ENCODE measurements at places on chromosomes 6 and 20.

- DNase-seq, result no peak
These were observed 127.0 kb downstream of the MAFB start for GRCh38 chr20:40562031-40562430.

DNA sequence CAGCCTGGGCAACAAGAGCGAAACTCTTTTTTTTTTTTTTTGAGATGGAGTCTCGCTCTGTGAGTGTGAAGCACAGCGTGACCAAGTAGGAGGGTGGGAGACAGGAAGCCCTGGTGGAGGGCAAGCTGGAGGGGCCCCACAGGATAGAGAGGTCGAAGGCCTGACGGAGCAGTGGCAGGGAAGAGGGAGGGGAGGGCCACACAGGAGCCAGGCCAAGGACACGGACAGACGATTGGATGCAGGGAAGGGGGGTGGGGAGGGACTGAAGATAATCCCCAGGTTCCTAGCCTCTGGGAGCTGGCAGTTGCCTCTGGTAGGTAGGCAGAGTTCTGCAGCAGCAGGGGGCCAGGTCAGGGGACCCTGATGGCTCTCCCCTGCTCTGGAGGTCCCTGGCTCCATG lies 10.8 kb upstream of the GUCA1A start:
- DNase-seq, result no peak

GRCh38 chr6:169700296-169700695 lies 1.5 kb downstream of the WDR27 start:
- no peak for DNase-seq

- no peak for DNase-seq
These were observed 34.6 kb downstream of the GCNT2 start for GRCh38 chr6:10555625-10556309.

GRCh38 chr6:64224819-64225218 lies 589.2 kb downstream of the PHF3 start:
- no peak for DNase-seq

- no peak for DNase-seq
These were observed 55.8 kb downstream of the SOBP start for GRCh38 chr6:107545763-107546162.

DNA sequence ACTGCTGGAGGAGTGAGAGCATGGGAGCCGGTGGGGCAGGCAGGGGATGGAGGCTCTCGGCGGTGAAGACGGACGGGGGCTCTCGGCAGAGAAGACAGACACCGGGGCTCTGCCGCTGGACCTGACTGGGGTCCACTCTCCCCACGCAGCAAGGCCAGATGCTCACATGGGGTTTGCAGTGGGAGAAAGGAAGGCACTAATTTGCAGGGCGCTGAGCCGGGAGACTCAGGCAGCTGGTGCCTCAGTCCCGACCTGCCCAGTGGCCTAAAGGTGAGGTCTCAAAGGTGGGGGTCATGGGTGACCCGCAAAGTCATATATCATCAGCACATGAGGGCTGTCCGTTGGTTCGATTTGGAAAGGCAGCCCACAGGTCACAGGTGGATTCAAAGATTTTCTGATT lies 187.3 kb downstream of the ERMARD start:
- no peak for DNase-seq

DNA sequence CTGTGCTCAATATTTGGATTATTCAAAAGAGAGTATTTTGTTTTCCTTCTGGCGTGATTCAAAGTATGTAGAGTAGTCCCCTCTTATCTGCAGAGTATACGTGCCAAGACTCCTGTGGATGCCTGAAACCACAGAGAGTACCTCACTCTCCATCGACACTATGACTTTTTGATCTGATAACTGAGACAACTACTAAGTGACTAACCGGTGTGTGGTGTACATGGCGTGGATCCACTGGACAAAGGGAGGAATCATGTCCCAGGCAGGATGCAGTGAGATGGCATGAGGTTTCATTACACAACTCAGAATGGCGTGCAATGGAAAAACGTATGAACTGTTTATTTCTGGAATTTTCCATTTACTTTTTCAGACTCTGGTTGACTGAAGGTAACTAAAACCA lies 112.2 kb upstream of the PDE7B start:
- DNase-seq, result no peak

GRCh38 chr6:101226677-101227135 lies 166.8 kb upstream of the GRIK2 start:
- DNase-seq, result no peak

DNA sequence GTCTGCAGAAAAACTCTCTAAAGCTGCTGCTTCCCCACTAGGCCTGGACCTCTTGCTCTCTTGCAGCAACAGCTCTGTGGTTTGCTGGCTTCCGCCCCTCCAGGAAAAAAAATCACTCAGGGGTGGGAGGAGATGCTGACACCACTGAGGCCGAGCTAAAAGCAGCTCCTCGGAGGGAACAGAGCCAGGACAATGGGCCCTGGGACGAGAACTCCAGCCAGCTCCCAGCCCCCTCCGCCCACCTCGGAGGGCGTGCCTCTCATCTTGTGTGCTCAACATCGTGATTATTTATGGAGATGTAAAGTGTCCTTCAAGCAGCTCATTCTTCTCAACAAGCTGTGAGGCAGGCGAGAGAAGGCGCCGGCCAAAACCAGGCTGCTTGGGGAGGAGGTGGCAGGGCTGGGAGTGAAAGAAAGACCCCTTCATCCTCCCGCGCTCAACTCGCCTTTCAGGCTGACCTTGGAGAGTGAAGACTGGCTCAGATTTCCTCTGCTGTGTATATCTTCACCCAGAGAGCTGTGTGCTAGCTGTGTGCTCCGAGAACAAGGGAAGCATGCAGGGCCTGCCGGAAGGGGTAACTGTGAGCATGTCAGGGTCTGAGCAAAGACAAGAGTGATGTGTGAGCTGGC lies 53.5 kb upstream of the LRFN2 start:
- DNase-seq, result no peak

DNA sequence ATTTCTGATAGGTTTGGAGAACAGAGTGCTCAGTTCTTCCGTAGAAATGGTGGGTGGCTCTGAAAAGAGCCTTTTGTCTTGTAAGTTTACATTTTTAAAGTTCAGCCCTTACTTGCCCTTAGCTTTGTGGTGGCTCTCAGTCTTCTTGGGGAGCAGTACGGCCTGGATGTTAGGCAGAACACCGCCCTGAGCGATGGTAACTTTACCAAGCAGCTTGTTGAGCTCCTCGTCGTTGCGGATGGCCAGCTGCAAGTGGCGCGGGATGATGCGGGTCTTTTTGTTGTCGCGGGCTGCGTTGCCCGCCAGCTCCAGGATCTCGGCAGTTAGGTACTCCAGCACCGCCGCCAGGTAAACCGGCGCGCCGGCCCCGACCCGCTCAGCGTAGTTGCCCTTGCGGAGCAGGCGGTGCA lies 19.5 kb downstream of the OR2B2 start:
- DNase-seq, result no peak

DNA sequence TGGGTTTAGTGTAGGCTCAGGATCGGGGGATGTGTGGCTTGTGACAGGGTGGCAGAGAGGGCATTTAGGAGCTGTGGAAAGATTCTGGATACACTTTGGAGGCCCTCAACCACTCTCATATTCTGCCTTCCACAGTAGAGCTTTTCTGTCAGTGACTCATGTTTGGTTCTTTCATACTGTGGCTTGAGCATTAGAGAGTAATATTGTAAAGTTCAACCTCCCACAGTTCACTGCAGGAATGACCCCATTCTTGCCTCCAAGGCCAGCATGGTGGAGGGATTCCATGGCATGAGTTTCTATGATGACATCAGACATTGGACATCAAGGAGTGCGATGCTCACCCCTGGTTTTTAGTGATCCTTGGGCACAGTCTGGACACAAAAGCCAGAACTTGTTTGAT lies 50.9 kb downstream of the DTD1 start:
- no peak for DNase-seq

DNA sequence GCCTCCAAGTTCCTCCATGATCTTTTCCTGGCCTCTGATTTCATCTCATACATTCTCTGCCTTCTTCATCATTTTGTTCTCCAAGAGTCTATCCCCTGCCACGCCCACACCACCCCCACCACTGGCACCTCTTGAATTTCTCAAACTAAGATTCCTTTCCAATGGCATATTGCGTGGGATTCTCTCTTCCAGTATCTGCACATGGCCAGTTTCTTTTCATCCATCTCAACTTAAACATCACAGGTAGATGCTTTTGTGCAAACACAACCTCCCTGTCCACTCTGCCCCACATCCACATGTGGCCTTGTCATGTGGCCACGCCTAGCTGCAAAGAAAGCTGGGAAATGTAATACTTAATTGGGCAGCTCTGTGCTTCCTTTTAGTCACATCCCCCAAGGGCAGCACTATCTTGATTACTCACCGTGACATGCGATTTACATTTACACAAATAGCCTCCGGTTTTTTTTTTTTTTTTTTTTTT lies 33.4 kb upstream of the ZMYND8 start:
- no peak for DNase-seq

GRCh38 chr6:16476861-16477260 lies 238.5 kb downstream of the GMPR start:
- no peak for DNase-seq

GRCh38 chr6:43669050-43669921 lies 18.3 kb downstream of the MRPS18A start:
- no peak for DNase-seq

- DNase-seq, result no peak
These were observed 111.6 kb downstream of the ERMARD start for GRCh38 chr6:169862892-169863525.

DNA sequence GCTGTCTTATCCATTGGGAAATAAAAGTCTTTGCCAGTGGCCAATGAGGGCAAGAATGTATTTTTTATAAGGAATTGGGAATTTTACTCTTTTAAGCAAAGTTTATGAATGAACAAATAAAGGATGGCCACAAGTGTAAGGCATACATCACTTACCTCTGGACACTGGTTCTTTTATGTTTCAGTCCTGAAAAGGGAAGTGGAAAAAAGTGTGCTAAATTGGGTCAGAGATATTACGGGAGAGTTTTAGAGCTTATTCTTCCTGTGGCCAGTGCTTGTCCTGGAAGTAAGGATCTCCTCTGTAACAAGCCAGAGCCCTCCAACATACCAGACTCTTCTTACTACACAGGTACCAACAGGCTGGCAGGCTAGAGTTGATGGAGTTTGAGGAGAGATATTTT lies 22.5 kb upstream of the RIPK1 start:
- DNase-seq, result no peak

GRCh38 chr6:166996406-166996805 lies 2.8 kb upstream of the CEP43 start:
- DNase-seq, result no peak

- no peak for DNase-seq
These were observed 6.5 kb downstream of the DDR1 start for GRCh38 chr6:30890646-30891449.

GRCh38 chr6:3500262-3501014 lies 43.6 kb upstream of the SLC22A23 start:
- no peak for DNase-seq

DNA sequence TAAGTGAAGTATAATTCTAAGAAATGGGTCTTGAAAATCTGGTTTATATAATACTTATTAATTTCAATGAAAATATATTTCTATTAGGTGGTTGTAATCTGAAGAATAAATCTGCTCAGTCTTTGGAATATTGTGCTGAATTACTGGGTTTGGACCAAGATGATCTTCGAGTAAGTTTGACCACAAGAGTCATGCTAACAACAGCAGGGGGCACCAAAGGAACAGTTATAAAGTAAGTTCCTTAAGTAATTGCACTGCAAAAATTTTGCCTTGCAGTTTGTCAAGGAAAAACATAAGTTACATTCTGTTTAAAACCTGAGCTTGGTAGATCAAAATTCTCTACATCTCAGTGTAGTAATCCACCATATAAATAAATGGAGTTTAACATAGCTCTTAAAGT lies 106.0 kb downstream of the MYO6 start:
- no peak for DNase-seq

GRCh38 chr6:26211963-26212362 lies 124.7 kb downstream of the HFE start:
- no peak for DNase-seq

DNA sequence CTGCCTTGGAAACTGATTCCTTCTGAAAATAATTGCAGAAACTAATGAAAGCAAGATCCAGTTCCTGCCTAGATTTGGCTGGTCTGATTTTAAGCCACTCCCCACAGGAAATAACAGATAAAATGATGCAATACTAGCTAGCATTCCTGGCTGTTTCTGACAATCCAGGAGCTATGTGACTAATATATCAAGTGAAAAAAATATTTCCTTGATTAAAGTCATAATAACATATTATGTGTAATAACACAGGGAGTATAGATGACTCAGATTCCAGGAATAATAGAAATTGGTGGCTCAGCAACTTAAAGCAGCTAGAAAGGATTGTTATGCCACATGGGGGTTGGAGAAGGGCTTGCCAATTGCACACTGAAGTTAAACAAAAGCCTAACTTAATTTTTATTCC lies 182.7 kb upstream of the SALL4 start:
- no peak for DNase-seq

GRCh38 chr20:62065674-62066338 lies at the start of gene TAF4:
Gene TAF4, minus strand, starts transcription at chr20:62065881. Its CDS starts 71 bp downstream, at chr20:62065810.
- peak; percentile 75 for DNase-seq

GRCh38 chr20:1669304-1669703 lies 11.7 kb upstream of the SIRPG start:
- no peak for DNase-seq

GRCh38 chr6:170085475-170086401 lies 205.1 kb downstream of the DLL1 start:
- no peak for DNase-seq

GRCh38 chr6:136228814-136229213 lies 21.3 kb downstream of the MTFR2 start:
- DNase-seq, result no peak

- DNase-seq, result no peak
These were observed 461.3 kb downstream of the KIF16B start for GRCh38 chr20:16111852-16112412.

DNA sequence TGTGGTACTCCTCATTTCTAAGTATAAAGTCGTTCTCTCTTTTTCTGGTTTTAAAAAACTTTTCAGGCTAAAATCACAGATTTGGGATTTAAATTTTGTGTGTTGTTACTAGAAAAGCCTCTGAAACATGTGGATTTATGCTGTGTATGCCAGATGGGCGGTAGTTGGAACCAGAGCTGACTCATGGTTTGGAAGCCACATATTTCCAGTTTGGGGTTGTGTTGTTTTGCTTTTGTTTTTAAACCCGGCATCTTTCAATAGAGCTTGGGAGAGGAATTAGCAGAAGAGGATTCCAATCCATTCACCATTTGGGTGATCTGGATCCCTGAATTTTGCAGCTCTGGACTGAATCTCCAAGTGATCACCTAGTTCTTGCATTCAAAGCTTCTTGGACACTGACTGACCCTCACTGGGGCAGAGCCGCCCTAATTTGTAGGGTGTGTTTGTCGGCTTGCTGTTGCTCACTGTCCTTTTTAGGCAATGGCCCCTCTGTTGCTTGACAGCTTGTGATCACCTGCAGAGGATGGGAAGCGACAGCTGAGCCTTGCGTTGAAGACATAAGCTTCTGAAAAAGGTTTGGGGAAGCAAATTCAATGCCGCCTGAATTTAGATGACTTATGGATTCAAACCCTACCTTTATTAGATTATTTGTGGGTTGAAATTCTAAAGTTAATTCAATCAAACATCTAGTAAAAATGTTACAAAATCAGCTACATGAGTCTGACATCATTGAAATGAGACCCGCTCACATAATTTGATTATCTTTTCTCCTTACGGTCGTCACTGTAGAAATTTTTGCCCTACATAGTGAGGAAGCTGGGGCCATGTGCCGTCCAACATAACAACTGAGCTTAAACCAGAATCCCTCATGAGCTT lies 79.9 kb upstream of the CD83 start:
- DNase-seq, result no peak

GRCh38 chr20:22802296-22802695 lies 217.9 kb upstream of the FOXA2 start:
- no peak for DNase-seq

GRCh38 chr6:74946961-74947360 lies 258.9 kb downstream of the COL12A1 start:
- DNase-seq, result no peak

GRCh38 chr20:34045294-34045693 lies 51.6 kb downstream of the RALY start:
- no peak for DNase-seq

All from stimulated activated CD4-positive, alpha-beta T cell treated with anti-CD3 and anti-CD28 coated beads, Interleukin-12 subunit alpha, Interleukin-12 subunit beta, amount 100 ng/mL, for 4 hours (primary cell).